Muscle of leg (tissue), 16 donors: ENCODE measurements at places on chromosomes 2 and 18. TPM values are rescaled to one million over a fixed set of nuclear protein-coding genes. Genes with fewer than 3 reads are reported as not detected.
A peak's percentile ranks its signal among the peaks of the same experiment; 100 is the strongest.

Gene ERFE
- total RNA-seq: 6.1 TPM

Gene DES
- 2,854 TPM for total RNA-seq

Gene ALPP
- 0.09 TPM for total RNA-seq

DNA sequence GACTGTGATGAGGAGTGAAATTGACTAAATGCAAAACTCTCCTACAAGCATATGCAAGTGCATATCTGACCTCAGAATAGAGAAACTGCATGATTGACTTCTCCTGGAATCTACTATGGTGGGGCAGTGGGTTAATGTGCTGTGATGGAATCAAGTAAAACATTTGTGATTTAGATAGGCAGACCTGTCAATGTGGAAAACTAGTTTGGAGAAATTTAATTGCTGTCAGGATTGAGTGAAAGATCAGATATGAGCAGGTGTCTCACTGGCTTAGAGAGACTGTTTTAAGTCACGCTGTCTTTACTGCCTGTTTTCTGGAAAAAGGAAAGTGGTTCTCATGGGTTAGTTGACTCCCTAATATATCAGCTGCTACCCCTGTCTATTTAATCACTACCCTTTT lies 881.0 kb upstream of the CNTNAP5 start:
- no peaks in the 10 kb centered on the region for H3K4me1 ChIP-seq
- DNase-seq: no peak
- H3K36me3 ChIP-seq: no peaks in the 10 kb centered on the region
- no peak overlapping the region for H3K4me3 ChIP-seq

DNA sequence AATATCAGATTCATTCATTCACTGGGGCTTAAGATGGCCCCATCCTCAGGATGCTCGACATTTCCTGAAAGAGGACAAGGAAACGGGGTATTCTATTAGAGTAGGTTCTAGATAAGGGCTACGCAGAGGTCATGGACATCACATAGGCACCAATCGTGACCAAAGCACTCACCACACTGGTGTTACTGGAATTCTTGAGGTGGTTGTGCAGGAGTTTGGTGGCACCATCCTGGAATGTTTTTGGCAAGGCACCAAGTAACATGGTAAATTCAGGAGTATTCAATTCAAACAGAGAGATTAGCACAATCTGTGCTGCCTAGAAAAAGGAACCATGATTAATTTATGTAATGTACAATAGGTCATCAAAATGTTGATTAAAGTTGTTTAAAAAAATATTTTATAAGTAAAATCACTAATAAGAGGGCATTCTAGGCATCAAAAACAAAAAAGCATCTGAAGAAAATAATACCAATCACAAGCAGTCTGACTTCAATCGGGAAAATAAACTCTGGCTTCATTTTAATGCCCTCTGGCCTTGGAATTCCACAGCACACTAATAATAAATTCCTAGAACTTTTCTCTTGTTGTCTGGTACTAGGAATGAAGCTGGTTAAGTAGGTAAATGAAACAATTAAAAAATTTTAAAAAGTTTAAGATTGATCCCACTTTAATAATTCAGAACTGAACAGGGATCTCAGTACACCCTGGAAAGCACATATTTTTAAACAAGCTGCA lies 102.8 kb upstream of the TFCP2L1 start:
- H3K4me1 ChIP-seq: no peaks in the 10 kb centered on the region
- H3K27ac ChIP-seq: no peak overlapping the region
- no peaks in the 10 kb centered on the region for H3K27me3 ChIP-seq

DNA sequence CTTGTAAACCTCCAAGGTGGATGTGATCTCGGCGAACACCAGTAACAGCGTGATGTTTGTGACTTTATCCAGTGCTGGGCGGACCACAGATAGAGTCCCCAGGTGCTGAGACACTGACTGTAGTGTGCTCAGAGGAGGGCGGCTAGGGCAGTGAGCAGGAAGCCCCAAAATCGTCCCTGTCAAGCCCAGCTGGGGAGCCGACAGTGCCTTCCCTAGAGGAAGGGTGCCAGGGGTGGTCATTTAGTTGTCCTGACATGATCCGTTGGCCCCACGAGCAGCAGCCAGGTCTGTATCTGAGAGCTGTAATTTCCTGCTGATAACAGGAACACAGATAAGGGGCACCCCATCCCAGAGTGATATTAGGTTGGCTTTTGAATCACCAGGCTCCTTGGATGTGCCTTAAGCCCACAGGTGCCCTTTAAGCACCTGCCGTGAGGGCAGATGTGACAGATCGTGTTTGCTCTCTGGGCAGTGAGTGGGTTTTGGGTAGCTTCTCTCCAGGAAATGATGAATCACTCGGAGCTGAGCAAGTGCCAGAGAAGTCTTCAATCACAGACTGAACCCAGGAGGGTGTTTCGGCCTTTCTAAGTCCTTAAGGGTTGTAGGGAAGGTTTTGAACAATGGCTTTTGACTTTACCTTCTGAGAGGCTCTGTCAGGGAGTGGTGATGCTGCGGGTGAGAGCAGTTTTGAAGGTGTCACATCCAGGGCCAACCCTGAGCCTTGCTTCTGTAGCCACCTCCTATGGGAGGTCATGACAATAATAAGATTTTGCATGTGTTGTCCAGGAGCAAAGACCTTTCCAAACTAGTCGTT lies 7.7 kb downstream of the LPIN1 start:
- no peaks in the 10 kb centered on the region for H3K27me3 ChIP-seq
- H3K36me3 ChIP-seq: no peaks in the 10 kb centered on the region
- H3K4me3 ChIP-seq: no peak overlapping the region
- peaks cover 30% of the 10 kb centered on the region for H3K4me1 ChIP-seq
- DNase-seq: peak; percentile 32
- peak overlapping the region; percentile 35 for H3K27ac ChIP-seq

GRCh38 chr2:32727157-32727556 lies 99.3 kb downstream of the TTC27 start:
- H3K4me1 ChIP-seq: no peaks in the 10 kb centered on the region
- DNase-seq: no peak
- H3K27ac ChIP-seq: no peak overlapping the region

DNA sequence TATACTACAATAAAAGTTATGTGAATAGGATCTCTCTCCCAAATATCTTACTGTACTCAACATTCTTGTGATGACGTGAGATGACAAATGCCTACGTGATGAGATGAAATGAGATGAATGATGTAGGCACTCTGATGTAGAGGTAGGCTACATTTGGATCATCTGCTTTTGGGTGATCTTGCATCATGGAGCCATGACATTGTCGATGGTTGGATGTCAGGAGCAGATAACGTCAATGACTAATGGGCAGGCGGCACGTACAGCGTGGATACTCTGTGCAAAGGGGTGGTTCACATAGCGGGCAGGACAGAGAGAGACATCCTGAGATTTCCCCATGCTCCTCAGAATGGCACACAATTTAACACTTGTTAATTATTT lies 40.8 kb upstream of the PPP1R1C start:
- no peaks in the 10 kb centered on the region for H3K27me3 ChIP-seq
- H3K4me1 ChIP-seq: no peaks in the 10 kb centered on the region
- no peak overlapping the region for H3K27ac ChIP-seq
- H3K36me3 ChIP-seq: no peaks in the 10 kb centered on the region

DNA sequence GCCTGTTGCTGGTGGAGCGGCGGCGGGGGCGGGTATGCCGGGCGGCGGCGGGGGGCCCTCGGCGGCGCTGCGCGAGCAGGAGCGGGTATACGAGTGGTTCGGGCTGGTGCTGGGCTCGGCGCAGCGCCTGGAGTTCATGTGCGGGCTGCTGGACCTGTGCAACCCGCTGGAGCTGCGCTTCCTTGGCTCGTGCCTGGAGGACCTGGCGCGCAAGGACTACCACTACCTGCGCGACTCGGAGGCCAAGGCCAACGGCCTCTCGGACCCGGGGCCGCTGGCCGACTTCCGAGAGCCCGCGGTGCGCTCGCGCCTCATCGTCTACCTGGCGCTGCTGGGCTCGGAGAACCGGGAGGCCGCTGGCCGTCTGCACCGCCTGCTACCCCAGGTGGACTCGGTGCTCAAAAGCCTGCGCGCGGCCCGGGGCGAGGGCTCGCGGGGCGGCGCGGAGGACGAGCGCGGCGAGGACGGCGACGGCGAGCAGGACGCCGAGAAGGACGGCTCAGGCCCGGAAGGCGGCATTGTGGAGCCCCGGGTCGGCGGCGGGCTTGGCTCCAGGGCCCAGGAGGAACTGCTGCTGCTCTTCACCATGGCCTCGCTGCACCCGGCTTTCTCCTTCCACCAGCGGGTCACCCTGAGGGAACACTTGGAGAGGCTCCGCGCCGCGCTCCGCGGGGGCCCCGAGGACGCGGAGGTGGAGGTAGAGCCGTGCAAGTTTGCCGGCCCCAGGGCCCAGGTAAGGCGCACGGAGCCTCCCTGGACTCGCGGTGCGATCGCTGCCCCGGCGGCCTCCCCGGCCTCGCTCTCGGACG lies 1.0 kb downstream of the ZCCHC2 start:
- peak overlapping the region; percentile 88 for H3K4me3 ChIP-seq
- peak; percentile 68 for DNase-seq
- no peaks in the 10 kb centered on the region for H3K27me3 ChIP-seq
- no peaks in the 10 kb centered on the region for H3K36me3 ChIP-seq
- H3K4me1 ChIP-seq: peaks cover 19% of the 10 kb centered on the region

DNA sequence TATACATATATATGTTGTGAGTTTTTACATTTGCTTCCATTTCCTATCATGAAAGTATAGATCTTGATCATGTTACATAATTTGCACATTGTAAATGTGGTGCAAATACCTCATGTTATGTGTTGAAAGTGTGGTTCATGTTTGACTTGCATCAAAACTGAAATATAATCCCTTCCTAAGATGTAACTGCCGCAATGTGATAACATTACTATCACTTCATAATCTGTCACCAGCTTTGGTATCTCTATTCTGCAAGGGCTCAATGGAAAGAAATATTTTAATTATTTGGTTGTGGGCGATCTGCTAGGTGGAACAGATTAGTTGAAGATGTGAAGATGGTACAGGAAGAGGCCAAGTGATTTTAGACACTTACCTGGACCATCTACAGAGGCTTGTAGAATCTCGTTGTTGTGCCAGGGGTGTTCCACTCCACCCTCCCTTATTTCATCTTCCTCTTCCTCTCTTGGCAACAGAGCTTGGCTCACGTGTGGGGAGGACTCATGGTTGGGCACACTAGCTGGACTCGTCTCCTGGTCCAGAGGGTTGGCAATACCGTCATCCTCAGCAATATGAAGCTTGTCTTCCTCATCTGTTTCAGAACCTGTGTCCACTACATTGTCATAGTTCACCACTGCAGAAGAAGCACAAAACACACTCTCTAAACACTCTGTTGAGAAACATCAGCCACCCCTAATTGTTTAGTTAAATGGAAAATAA lies 90.4 kb downstream of the ZEB2 start:
- no peak overlapping the region for H3K4me3 ChIP-seq
- peaks cover 13% of the 10 kb centered on the region for H3K4me1 ChIP-seq
- peak overlapping the region; percentile 92 for H3K27ac ChIP-seq
- DNase-seq: peak; percentile 33
- H3K27me3 ChIP-seq: no peaks in the 10 kb centered on the region

- DNase-seq: peak; percentile 30
- H3K4me3 ChIP-seq: no peak overlapping the region
- no peaks in the 10 kb centered on the region for H3K27me3 ChIP-seq
- no peaks in the 10 kb centered on the region for H3K36me3 ChIP-seq
- H3K4me1 ChIP-seq: no peaks in the 10 kb centered on the region
Observed at GRCh38 chr2:7773362-7774360, 856.4 kb downstream of the RNF144A start.

DNA sequence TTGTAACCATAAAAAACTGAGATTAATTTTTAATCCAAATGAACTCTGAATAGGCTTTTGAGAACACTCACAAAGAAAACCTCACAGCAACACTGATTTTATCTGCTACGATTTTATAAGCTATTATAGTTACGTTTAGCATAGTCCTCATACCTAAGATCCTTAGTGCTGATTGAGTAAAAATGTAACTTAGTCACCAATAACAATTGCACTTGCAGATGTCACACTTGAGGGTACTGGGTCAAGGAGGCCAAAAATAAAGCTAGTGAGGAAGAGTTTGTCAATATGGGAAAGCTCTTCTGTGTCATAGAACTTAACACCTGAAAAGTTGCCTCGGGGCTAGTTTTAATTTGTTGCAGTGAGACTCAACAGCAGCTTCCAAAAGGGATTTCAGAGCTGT lies 706.5 kb upstream of the FAM98A start:
- H3K27ac ChIP-seq: no peak overlapping the region
- DNase-seq: no peak
- no peaks in the 10 kb centered on the region for H3K4me1 ChIP-seq
- no peaks in the 10 kb centered on the region for H3K36me3 ChIP-seq
- no peak overlapping the region for H3K4me3 ChIP-seq

- H3K4me1 ChIP-seq: no peaks in the 10 kb centered on the region
- no peak for DNase-seq
- no peaks in the 10 kb centered on the region for H3K36me3 ChIP-seq
Observed at GRCh38 chr2:129977986-129978385, 1.5 kb upstream of the RAB6C start.

GRCh38 chr2:214902286-214902685 lies 92.8 kb upstream of the BARD1 start:
- H3K27me3 ChIP-seq: no peaks in the 10 kb centered on the region
- no peak overlapping the region for H3K4me3 ChIP-seq
- no peaks in the 10 kb centered on the region for H3K4me1 ChIP-seq
- H3K27ac ChIP-seq: no peak overlapping the region
- no peaks in the 10 kb centered on the region for H3K36me3 ChIP-seq

DNA sequence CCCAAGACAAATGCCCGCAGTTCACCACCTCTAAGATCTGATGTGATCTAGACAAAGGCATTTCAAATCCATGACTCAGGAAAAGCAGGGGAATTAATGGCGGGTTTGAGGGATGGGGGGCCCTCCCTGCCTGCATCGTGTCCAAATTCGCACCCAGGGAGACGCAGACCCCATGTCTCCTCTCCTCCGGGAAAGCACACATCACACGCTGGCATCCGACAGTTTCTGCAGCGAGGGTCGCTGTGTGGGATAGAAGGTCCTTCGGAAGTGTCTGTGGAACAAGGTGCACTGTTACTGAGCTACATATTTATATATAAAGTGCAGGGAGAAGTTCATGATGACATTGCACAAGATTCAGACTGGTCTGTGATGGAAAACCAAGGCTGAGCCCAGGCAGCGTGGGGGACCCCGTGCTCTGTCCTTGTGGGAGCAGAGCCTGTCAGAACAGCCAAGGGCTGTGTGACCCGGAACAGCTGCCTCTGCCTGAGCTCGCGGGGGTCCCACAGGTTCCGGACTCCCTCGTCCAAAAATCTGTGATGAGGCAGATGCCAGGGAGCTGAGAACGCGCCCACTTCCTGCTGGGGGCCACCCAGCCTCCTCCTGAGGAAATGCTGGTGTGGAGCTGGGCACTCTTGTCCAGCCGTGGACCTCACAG lies 82.3 kb upstream of the CTDP1 start:
- H3K4me1 ChIP-seq: peaks cover 5% of the 10 kb centered on the region
- no peak overlapping the region for H3K4me3 ChIP-seq
- H3K36me3 ChIP-seq: no peaks in the 10 kb centered on the region

DNA sequence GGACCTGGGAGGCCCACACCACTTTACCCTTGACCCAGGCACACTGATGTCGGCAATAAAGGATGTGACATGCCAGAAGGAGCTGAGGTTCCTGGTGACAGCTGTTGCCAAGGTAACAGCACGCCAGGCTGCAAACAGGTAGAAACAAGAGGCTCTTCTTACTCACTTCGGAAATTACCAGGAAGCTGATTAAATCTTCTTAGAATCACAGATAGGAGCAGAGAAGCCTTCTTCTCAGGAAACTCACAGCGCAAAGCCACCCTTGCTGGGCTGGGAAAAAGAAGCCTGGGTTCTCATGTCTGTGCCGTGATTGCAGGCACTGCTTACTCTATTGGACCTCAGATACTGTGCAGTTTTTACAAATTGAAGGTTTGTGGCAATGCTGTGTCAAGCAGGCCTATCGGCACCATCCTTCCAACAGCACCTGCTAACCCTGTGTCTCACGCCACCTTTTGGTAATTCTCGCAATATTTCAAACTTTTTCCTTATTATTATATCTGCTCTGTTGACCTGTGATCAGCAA lies 61.0 kb upstream of the TAF1B start:
- peaks cover 8% of the 10 kb centered on the region for H3K4me1 ChIP-seq
- H3K36me3 ChIP-seq: no peaks in the 10 kb centered on the region
- no peak overlapping the region for H3K4me3 ChIP-seq
- no peaks in the 10 kb centered on the region for H3K27me3 ChIP-seq
- DNase-seq: no peak
- peak overlapping the region; percentile 9 for H3K27ac ChIP-seq
